Stimulated activated CD4-positive, alpha-beta T cell treated with anti-CD3 and anti-CD28 coated beads, Interleukin-1b, Interleukin-23, amount 100 ng/mL, for 48 hours (primary cell): ENCODE measurements at places on chromosomes 16 and 17.

DNA sequence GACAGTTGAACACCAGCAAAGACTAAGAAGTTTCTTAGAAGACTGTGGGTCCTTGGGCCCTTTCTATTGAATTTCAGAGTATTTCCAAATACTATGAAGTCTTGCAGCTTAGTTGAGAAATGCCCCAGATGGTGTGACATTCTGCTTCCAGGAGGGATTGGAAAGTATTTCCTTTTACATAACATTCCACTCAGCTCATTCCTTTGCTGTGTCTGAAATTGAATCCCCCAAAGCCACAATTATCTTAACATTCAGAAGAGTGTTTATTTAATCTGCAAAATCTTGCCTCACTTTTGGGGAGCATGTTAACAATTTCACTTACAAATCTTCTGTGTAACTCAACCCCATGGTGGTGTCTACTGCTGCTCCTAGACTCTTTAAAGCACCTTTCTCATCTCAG, 307.7 kb downstream of the WWOX start:
- no peak for DNase-seq

DNA sequence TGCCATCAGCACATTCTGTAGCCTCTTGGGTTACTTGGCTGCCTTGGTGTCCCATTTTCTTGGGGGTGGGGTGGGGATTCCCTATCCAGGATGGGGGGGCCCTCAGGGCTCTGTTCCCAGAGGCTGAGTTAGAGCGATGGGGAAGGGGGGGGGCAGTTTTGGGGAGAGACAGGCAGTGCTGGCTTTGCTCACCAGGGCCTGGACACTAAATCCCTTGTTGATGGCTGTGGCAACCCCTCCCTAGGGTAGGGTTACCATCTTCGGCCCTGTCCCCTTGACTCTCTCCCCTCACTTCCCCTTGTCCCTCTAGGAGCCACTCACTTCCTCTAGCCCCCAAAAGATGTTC, 660 bp upstream of the ATP2A1 start:
- no peak for DNase-seq

- DNase-seq = peak; percentile 70
Observed at GRCh38 chr17:27807567-27808470, 7.5 kb upstream of the NOS2 start.

DNA sequence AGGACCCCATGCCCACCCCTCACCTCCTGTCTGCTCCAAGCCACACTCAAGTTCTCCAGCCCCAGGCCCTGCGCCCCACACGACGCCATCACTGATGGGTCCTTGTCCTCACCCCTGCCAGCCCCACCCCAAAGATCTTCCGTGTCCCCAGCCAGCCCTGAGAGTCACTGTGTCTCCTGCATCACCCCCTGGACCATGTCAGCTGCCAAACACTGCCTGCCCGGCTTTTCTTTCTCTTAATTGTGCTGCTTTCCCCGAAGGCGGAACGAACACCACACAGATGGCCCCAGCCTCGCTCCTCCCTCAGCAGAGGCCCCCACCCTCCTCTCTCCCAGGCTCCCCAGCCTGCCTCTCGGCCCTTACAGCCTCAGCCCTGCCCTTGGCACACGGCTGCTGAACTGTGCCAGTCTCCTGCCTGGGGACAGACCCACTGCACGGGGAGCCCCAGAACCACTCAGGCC, 4.8 kb upstream of the GAA start:
- DNase-seq = no peak

- DNase-seq = no peak
Observed at GRCh38 chr17:44903012-44903685, 3.9 kb upstream of the EFTUD2 start.

DNA sequence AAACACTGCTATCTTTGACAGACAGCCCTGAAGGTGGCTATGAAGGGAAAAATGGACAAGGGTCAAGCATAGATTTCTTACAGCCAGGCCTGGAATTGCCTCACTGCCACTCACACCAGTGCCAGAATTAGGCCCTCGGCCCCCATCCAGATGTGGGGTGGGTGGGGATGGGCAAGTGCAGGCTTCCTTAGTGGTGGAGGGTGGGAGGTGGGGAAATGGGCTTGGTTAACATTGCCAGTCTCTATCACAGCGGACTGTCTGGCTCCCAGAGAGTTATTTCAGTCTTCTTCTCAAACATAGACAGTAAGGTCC, 24.9 kb downstream of the B9D1 start:
- DNase-seq = no peak

DNA sequence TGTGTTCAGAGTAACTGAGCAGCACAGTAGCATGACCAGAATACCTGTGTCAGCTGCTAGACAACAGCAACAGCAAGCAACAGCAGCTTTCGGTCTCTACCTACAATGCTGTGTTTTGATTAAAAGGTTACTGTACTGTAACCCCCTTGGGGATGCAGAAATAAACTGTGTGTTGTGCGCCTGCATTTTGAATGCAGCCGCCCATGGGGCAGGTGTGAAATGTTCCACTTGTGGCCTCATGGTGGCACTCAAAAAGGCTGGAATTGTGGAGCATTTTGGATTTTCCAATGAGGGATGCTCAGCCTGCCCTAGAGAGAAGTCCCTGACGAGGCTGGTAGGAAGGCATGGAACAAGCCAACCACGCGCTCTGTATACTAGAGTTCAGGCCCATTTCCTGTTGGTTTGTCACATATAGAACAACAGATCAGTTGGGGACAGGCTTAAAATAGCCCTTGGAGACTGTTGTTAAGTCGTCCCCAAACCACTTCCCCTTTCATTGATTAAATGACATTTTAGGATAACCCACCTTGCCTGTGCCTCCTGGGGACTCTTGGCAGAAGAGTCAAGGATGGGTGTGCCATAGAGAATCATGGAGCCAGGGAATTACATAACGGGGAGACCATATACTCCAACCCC, 27.1 kb downstream of the SCPEP1 start:
- no peak for DNase-seq

- DNase-seq = no peak
Observed at GRCh38 chr17:5344914-5345313, 62.8 kb downstream of the RABEP1 start.

- no peak for DNase-seq
Observed at GRCh38 chr16:65919986-65920376, 446.5 kb upstream of the CDH5 start.

GRCh38 chr16:30068750-30069610, 3.4 kb downstream of the ALDOA start:
- DNase-seq = peak; percentile 63

GRCh38 chr17:50145532-50146229, 4.8 kb downstream of the PPP1R9B start:
- DNase-seq = no peak

GRCh38 chr17:9855036-9855435, 29.3 kb downstream of the GLP2R start:
- DNase-seq = no peak
